HTR-8/SVneo (cell line): ENCODE measurements at places on chromosomes 2 and 18.

DNA sequence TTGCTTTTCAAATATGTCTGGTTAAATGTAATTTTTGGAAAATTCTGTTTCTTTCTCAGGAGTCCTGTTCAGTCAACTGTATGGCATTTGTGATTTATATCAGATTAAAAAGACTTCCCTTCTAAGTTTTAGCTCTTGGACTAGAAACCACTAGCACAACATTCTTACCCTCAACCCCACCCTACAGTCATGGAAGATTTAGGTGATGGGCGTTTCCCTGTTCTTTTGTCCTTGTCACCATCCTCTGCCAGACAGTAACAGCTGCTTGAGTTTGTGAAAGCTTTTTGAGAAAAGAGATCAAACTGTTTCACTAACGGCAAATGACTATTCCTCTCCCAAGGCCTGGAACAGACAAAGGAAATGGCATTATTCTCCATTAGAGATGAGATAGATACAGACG, 31.8 kb downstream of the SERPINB5 start:
- DNase-seq, result no peak

GRCh38 chr18:30889519-30890301, 152.8 kb downstream of the DSC3 start:
- no peak for DNase-seq

DNA sequence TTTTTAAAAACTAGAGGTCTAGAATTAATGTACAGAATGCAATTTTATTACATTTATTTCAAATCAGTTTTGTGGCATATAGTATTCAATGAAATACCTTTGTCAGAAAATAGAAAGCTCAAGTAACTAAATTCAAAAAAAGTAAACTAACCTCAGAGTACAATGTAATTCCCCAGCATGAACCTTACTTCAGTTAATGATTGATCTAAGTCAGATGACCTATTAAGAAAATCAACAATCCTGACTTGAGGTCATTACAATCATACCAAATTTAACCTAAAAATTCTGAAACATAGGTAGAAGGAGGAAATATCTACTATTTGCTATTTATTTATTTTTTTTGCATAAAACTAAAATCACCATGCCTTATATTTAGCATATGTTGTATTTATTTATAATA, 142.9 kb downstream of the CCDC102B start:
- DNase-seq, result no peak

DNA sequence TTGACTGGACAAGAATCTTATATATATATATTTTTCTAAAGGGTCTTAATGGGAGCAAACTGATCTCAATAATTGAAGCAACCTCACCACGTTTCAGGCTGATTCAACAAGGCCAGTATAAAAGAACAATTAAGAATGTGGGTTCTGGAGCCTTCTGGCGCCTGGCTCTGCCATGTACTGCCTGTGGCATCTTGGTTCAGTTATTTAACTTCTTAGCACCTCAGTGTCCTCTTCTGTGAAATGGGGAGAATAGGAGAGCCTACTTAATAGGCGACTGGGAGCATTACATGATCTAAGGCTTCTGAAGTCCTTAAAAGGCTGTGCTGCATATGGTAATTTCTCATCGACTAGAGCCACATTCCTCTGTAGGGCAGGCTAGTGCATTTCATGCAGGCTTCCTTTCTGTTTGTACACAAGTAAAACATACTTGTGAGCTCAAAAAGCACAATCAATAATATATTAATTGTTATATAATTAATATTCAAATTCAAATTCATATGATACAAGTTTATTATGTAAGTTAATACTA, 118.4 kb upstream of the LYPD1 start:
- no peak for DNase-seq

DNA sequence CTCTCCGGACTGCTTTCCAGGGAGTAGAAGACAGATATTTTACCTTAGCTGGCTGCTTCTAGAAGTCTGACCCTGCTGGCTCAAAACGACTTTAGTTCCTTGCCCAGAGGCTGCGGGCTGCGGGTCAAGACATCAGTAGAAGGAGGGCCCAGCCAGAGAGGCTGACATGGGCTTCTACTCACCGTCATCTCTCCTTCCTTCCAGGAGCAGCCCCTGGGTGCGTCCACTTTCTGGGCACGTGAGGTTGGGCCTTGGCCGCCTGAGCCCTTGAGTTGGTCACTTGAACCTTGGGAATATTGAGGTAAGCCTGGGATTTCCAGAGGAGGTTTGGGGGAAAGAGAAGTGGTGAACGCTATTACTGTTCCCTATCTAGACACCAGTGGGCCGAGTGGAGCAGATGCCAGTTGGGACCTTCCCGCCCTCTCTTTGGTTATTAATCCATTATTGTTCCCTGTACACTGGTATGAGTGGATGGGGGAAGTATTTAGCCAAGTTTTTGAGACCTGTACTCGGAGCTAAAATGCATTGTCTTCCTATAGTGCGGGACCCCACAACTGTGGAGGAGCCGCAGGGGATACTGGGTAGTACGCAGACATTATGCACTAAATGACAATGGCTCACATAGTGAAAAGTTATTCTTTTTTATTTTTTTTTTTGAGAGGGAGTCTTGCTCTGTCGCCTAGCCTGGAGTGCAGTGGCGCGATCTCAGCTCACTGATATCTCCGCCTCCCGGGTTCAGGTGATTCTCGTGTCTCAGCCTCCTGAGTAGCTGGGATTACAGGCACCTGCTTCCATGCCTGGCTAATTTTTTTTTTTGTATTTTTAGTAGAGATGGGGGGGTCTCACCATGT, 26.3 kb upstream of the CASP8 start:
- DNase-seq, result no peak

- no peak for DNase-seq
Observed at GRCh38 chr2:162111958-162112850, 38.2 kb upstream of the DPP4 start.

GRCh38 chr18:21575656-21576055, 24.8 kb downstream of the ESCO1 start:
- no peak for DNase-seq

- no peak for DNase-seq
Observed at GRCh38 chr2:60586081-60586480, 32.6 kb upstream of the BCL11A start.

GRCh38 chr18:23311351-23312121, 141.6 kb upstream of the RIOK3 start:
- DNase-seq, result no peak

DNA sequence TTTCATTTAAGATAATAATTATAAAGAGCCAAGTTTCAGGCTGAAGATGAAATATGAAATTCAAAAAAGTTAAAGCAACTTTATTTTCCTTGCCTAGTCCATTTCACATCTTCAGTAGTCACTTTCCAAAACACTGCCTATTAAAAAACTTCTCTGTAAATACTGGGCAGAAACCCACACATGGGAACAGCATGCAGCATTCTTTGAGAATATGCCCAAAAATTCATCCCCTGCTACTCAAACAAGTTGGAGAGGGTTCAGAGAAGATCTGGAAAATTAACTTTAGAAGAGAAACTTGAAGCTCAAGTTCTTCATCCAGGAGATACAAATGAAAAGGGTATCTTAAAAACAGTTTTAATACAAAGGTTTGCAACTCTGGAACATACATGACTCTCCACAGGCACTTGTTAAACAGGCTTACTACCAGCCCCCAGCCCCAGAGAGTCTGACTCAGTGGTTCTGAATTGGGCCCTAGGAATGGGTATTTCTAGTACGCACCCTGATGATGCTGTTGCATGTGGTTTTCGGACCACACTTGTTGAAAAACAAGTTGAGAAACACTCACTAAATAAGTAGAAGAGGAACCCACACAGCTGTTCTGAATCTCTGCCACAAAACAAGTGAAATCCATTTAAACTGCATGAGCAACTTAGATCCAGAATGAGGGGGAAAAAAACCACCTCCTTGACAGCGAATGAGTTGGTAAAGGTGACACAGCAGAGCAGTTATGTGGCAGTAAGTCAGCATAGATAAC, 329.1 kb downstream of the SATB2 start:
- DNase-seq, result no peak

DNA sequence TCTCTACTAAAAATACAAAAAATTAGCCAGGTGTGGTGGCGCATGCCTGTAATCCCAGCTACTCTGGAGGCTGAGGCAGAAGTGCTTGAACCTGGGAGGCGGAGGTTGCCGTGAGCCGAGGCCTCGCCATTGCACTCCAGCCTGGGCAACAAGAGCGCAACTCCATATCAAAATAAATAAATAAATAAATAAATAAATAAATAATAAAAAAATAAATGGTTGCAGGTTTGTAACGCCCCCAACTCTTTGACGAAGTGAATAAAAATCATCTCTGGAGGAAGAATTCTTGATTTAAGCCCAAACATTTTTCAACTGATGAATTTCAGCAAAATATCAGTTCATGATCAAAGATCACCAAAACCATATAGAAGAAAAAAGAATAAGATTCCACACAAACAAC, 13.3 kb upstream of the CNRIP1 start:
- DNase-seq, result no peak

DNA sequence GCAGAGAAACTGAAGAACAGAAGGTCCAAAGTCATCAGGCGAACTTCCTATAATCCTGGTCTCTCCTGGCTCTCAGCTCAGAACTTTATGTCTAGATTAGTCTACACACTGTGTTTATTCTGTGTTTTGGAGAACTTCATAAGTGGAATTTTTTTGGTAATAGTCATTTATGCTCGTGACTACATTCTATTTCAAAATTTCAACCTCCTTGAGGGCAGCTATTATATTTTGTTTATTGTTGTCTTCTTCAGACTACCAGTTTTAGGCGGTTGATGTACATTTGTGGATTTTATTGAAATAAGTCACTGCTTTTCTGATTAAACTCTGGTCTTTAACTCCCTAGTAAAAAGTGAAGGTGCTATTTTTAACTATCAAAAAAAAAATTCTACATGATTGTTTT, 816.6 kb downstream of the SATB2 start:
- DNase-seq, result no peak

GRCh38 chr18:75081486-75081885, 127.5 kb downstream of the PTGR3 start:
- no peak for DNase-seq

DNA sequence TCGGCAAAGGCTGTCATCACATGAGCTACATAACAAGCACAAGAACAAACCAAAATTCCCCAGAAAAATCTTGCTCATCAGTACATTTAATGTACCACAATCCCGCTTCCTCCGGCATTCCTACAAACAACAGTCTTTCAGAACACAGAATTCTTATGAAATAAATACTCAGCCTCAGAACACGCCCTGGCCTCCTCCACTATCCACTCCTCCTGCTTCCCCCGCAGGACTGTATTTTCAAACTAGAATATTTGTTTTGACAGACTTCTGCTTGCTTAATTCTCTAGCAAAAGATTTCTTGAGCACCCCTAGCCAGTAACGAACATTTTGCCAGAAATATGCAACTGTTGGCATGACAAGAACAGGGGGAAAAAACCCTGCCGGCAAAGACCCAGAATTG, 131.2 kb downstream of the THADA start:
- DNase-seq, result no peak

GRCh38 chr2:156349605-156350004, 17.1 kb upstream of the NR4A2 start:
- no peak for DNase-seq

GRCh38 chr2:226579519-226579918, 220.1 kb downstream of the IRS1 start:
- no peak for DNase-seq

DNA sequence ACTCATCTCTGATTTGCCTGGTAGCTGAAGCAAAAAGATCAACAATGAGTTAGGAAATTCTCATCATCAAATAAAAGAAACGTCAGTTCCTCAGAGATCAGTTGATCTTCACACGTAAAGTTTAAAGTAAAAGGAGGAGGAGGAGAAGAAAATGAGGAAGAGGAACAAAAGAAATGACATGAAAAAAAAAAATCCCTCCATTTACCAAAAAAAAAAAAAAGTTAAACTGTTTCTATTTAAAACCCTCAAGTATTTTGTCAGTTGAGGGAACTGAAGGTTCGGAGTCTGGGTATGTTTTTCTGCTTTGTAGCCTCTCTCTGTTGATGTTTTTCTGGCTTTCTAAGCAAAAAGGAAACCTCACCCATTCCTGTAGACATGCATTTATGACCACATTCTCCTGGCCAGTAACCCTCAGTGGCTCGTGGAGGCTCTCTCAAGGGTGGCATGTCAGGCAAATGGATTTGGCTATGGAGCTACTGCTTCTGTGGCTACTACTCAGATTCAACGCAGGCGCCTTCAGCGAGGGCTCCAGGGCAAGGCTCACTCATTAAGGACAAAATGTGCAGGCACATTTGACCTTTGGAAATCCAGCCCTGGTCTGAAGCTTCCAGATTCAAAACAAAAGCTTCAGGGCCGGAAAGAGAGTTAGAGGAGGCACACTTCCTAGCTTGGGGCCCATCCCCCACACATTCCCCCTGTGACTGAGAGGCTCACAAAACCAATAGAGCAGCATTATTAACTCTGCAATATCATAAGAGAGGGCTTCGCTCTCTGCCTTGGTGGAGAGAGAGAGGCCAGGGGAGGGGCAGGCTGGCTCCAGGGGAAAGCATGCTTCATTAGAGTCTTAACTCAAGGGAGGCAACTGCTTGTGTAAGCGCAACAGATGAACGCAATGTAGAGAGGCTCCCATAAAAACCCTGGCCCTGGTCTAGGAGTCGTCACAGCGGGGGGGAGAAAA, 22.3 kb downstream of the KLF7 start:
- no peak for DNase-seq

DNA sequence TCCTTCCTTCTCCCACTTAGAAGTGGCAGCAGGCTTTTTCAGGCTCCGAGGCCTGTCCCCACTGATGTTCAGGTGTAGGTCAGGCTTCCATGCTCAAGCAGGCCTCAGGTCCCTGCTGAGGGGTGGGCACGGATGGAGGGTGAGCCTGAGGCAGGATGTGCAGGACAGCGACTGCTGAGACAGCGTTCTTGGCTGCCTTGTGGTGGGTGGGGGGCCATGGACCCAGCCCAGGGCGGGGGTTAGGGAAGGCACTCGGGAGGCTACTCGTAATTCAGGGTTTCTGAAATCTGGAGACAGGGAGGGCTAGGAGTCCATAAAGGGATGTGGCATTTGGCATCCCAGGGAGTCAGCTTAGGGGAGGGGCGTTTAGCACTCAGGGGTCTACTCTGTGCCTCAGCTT, 30.3 kb downstream of the COLEC11 start:
- no peak for DNase-seq

DNA sequence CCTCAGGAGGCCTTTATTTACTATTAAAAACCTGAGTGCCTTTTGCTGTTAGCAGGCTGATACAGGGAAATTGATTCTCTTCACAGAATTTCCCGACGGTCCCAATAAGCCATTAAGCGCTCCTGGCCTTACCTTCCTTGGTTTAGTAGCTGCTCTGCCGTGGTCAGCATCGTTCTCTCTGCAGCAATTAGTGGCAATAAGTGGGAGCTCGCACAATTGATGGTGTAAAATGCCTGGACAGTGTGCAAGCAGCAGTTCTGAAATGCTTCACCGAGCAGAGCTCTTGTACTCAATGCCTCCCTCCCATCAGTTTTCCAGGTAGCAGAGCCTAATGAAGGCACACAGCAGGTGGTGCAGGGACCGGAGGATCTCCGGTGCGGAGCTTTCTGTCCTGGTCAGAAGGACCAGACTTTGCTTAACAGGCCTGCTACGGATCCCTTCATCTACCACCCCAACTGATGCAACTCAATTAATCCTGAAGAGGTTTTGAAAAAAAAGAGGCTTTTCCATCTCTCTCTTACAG, 1.1 kb upstream of the LINC00305 start:
- no peak for DNase-seq

GRCh38 chr2:18482666-18483065, 77.8 kb downstream of the RDH14 start:
- peak; percentile 8 for DNase-seq
